ENCODE measurements at places on chromosomes 2 and 18.

DNA sequence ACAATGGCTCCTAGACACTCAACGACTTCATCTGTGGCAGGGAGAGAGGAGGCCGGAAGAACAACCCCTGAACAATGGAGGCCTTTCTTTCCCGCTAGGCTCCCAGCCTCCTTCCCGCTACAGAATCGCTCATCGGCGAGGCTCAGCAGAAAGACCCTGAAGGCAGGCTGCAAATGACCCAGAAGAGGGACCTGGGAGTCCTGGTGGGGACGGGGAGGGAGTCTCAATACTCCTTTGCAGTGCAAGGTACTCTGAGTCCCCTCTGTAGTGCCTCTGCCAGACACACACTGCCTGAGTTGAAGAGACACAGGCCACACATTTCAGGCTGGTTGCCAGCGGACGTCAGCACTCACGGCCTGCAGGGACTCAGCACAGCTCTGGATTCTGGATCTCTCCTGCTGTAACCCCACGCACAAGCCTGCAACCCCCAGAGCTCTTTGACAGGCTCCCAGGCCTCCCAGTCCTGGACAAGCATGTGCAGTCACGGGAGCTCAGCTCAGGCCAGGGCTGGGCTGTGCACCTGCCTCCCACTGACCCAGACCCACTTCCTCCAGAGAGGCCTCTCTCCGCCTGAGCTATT, 6.1 kb downstream of the GPR17 start:
- no peak for DNase-seq

GRCh38 chr18:40944576-40944975, 1010.5 kb upstream of the PIK3C3 start:
- no peak for DNase-seq

GRCh38 chr2:30266051-30266621, 34.8 kb downstream of the LBH start:
- DNase-seq = no peak

DNA sequence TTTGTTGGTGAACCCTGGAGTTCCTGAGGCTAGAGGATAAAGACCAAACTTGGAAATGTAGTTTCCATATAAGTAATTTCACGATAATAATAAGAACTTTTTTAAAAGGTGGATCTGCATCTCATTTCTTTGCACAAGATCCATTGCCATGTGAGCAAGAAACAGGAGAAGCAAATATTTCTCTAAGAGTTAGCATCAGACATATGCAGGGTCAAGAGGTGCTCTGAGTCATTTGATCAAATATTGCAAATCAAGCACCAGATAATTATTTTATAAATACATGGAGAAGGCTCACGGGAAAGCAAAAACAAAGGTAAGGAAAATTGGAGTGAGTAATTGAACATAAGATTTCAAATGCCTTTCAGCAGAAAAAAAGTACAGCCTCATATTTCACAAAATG, 118.0 kb downstream of the DTNA start:
- no peak for DNase-seq

- DNase-seq = no peak
These were observed 159.9 kb downstream of the LAMA3 start for GRCh38 chr18:23849141-23849540.

- no peak for DNase-seq
These were observed 304.7 kb upstream of the TMEFF2 start for GRCh38 chr2:192499476-192499875.
